ENCODE measurements at places on chromosomes 1 and 21.

- no peak for DNase-seq
Observed at GRCh38 chr1:160048335-160048734, 16.5 kb upstream of the PIGM start.

GRCh38 chr21:15224346-15225086 is 159.7 kb upstream of the NRIP1 start:
- DNase-seq, result no peak

- no peak for DNase-seq
Observed at GRCh38 chr21:43930074-43930847, 65.2 kb downstream of the AGPAT3 start.

DNA sequence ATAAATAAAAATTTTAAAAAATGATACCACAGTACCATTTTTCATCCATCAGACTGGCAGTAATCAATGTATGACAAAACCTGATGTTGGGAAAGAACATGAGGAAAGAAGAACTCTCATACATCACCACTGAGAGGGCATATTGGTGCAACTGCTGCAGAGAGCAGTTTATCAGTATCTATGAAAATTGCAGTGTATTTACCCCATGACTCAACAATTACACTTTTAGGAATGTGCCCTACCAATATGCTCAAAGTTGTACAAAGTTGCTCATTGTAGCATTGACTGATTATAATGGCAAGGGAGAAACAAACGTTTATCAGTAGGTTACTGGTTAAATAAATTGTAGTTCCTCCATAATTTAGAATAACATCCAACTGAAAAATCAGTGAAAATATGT is 36.7 kb downstream of the CATSPERE start:
- no peak for DNase-seq

- DNase-seq, result no peak
Observed at GRCh38 chr1:3270403-3271245, 183.8 kb upstream of the ARHGEF16 start.

GRCh38 chr1:214328770-214329469 is 48.0 kb downstream of the SMYD2 start:
- DNase-seq, result peak; percentile 82

GRCh38 chr1:202155478-202156021 is 4.9 kb downstream of the PTPN7 start:
- no peak for DNase-seq

- DNase-seq, result no peak
Observed at GRCh38 chr1:211630236-211631081, 45.0 kb downstream of the NEK2 start.

- DNase-seq, result no peak
Observed at GRCh38 chr1:20229171-20229570, 42.9 kb upstream of the PLA2G2C start.

DNA sequence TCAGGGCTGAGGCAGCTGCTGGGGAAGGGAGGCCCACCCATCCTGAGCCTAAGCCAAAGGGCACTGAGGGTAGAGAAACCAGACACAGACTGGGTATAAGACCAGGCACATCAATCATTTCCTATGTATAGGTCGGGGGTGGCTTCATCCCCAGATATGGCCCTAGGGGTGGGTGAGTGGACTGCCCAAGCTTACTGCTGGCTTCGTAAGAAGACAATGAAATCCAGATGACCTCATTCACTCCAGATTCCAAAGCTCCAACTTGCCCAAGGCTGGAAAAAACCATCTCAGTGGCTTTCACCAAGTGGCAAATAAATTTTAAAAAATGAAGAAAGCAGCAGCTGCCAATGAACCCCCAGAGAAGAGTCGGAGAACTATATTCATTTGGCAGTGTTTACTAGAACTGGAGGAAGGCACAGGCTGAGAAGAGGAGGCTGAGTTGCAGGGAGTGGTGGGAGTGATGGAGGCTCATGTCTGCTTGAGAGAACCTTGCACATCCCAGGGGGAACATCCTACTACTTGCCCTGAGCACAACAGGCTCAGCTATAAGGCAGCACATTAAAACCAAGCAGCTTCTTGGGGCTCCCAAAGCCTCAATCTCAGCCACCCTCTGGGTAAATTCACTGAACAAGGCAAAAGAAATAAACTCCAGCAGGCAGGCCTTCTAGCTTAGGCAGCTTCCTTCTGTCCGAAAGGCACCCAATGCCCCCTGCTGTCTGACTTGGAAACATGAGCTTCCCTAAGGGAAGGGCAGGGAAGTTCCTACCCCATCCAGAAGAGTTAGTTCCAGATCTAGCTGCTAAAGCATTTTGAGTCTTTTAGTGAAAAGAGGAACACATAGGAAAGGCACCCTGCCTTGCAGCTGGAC is 14.1 kb downstream of the PEA15 start:
- no peak for DNase-seq

- DNase-seq, result peak; percentile 26
Observed at GRCh38 chr1:205396967-205397616, 24.8 kb downstream of the LEMD1 start.

GRCh38 chr21:34897828-34898227 is 151.3 kb downstream of the RUNX1 start:
- no peak for DNase-seq

DNA sequence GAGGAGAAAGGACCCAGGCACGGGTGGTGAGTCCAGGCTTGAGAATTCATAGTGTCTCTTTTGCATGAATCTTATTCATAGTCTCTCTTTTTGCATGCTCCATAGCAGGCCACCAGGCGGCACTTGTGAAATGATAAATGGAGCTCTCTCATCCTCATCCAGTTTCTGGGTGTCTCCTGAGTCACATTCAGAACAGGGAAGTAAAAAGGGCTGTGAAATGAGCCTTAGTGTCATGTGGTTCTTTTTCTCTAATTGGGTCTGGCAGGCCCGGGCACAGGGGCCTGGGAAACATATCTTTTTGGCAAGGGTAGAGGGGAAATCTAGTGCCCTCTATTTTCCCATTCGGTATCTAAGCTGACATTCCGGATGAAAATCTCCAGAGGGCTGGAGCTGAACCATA is 19.1 kb upstream of the NCF2 start:
- no peak for DNase-seq
